ENCODE measurements at places on chromosomes 1 and 21.

DNA sequence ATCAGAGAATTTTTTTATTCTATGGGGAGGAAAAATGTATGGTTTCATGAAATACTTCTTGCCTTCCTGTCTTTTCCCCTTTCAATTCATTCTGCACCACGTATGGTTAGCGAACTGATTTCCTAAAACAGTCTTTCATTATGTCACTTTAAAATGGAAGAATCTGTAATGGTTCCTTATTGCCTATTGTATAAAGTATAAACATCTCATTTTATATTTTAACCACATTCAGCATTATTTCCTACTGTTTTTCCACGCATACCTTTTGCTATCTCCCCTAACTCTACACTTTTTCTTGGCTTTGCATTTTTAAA lies 232.3 kb upstream of the B3GALT2 start:
- DNase-seq = no peak

- DNase-seq = no peak
Observed at GRCh38 chr21:34704119-34704518, 35.3 kb downstream of the CLIC6 start.

DNA sequence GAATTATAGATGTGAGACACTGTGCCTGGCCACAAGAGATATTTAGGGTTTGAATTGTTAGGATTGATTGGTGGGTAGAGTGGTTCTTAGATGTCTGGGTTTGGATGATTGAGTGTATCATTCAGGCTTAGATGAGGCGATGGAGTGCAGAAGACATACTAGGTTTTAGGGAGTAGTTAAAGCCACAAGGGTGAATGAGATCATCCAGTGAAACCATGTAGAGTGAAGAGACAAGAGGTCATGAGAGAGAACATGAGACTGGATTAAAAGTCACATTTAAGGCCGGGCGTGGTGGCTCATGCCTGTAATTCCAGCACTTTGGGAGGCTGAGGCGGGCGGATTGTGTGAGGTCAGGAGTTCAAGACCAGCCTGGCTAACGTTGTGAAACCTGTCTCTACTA lies 37.2 kb downstream of the ZFYVE9 start:
- DNase-seq = no peak

DNA sequence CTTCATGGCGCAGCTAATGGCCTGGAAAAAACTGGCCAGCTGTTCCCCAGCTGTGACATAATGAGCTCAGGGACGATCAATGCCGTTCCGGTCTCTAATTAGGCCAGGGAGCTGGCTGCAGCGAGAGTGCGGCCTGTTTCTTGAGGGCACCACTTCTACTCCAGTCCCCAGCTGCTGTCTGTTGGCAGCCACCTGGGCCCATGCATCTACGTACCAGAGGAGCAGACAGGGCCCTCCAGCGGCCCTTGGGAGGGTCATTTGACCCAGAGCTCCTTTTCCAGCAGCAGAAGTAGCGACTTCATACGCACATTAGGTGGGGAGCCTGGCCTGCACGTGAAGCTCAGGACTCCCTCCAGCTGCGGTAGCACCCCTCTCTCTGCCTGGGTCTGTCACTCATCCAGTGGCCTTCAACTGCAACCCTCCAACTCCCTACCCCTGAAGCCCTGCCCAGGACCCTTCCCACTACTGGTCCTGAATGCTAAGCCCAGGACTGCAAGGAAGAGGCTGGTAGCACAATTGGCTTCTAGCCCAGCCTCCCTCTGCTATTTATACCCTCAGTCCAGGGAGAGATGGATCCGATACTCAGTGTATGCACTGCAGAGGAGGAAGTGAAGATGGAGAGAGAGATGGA lies 9.1 kb upstream of the GPR61 start:
- peak; percentile 68 for DNase-seq

DNA sequence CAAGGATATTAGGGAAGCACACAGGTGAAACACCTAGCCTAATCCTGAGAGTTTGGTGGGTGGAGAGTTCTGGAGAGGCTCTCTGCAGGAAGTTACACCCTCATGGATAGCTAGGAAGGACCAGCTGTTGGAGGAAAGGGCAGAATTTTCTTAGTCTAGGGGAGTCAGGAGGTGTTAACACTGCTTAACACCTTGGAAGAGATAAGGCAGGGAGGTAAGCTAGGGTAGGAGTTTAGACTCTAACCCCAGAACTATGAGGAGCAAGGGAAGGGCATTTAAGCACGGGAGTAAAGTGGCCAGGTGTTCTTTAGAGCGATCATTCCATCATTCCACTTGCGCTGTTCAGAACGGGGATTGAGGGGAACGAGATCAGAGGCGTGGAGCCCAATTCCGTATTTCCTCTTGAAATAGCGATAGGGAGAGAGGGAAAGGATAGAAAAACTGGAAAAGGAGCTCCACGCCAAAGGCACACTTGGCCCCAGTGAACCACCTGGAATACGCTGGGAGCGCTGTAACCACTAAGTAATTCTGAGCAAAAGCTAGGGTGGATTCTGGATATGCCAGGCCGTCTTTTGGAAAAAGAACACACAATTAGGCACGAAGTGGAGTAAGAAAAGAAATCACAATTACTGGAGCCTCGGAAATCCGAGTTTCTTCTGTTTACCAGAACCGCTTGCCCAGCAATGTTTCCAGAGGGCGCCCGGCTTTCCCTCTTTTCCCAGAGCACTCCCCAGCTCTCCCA lies 1.5 kb upstream of the GPR137B start:
- DNase-seq = peak; percentile 3

- DNase-seq = no peak
Observed at GRCh38 chr1:61138921-61139774, 56.8 kb downstream of the NFIA start.

DNA sequence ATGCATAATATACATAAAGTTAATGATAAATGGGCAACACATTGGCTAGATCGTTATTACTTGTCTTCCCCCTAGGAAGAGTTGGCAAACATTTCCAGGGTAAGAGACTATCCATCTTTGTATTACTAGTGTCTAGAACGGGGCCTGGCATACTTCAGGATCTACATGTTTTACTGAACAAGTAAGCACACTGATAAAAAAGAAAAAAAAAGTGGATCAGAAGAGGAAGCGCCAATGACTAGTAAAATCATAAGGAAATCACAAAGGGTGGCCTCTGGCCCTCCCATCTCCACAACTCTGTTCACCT lies 482 bp downstream of the TM2D1 start:
- DNase-seq = no peak

DNA sequence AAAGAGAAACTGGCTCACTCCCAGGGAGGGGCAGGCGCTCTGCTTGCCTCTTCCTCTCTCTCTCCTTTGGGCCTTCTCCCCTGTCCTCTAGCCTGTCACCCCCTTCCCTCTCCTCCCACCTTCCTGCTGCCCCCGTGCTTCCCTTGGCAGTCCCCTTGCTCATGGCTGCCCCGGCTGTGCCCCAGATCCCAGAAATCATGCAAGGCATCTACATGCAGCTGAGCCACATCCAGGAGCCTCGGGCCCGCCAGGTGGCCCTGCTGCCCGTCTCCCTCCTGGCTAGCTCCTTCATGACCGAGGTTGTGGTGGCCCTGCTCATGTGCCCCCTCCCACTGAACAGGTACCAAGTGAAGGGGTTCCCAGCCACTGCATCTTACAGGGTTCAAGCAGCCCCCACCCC lies 36.0 kb upstream of the TTC4 start:
- DNase-seq = no peak
